ENCODE measurements at places on chromosomes 4 and X.

GRCh38 chr4:170529748-170530722 is 440.3 kb upstream of the AADAT start:
- DNase-seq: peak; percentile 35

GRCh38 chr4:46506876-46507275 is 116.9 kb upstream of the GABRA2 start:
- peak; percentile 15 for DNase-seq

DNA sequence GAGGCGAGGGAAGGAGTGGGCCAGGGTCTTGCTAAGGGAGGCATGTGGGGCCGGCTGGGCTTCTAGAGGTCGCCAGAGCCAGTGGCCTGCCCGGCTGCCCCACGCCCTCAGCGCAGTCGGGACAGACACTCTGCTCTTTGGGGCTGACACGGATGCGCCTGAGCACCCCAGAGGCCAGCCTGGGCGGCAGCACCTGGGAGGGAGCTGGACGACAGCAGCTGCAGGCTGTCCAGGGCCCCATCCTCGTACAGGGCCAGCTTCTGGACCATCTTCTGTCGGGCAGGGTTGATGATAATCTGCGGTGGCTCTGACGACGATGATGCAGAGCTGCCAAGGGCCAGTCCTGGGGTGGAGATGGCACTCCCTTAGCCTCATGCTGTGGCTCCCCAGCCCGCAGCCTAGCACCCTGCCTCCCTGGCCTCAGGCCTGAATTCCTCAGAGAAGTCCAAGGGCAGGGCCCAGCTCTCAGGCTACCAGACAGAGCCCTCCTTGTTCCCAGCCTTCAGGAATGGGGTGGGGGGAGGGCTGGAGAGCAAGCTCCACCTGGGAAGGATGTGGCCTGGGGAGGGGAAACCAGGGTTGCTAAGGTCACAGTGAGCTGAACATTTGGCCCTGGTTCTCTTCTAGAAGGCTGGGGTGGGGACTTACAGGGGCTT is 7.2 kb downstream of the IRAK1 start:
- DNase-seq: no peak

GRCh38 chrX:7062276-7062675 is 85.2 kb upstream of the STS start:
- DNase-seq: peak; percentile 11

Measured in fibroblast of skin of right biceps (primary cell).